ENCODE measurements at places on chromosomes 16 and 17. TPM values are rescaled to one million over a fixed set of nuclear protein-coding genes. Genes with fewer than 3 reads are reported as not detected.

NPIPA7 gene
- total RNA-seq: 6.9 TPM

CHD9NB gene
- total RNA-seq: 0.31 TPM

SLC16A3 gene
- 130 TPM for total RNA-seq

MT1F gene
- 9.6 TPM for total RNA-seq

APOBR gene
- total RNA-seq: 8.2 TPM

ZNF629 gene
- total RNA-seq: 5.4 TPM

CD300LD gene
- not detected for total RNA-seq

EXOC3L1 gene
- total RNA-seq: not detected

ABHD15 gene
- total RNA-seq: 18.0 TPM

CACNA1G gene
- total RNA-seq: 0.06 TPM

GP1BA gene
- total RNA-seq: not detected

SLC6A2 gene
- not detected for total RNA-seq

CCDC57 gene
- 69.8 TPM for total RNA-seq
